GM03348 (cell line): ENCODE measurements at places on chromosomes 11 and 22.

DNA sequence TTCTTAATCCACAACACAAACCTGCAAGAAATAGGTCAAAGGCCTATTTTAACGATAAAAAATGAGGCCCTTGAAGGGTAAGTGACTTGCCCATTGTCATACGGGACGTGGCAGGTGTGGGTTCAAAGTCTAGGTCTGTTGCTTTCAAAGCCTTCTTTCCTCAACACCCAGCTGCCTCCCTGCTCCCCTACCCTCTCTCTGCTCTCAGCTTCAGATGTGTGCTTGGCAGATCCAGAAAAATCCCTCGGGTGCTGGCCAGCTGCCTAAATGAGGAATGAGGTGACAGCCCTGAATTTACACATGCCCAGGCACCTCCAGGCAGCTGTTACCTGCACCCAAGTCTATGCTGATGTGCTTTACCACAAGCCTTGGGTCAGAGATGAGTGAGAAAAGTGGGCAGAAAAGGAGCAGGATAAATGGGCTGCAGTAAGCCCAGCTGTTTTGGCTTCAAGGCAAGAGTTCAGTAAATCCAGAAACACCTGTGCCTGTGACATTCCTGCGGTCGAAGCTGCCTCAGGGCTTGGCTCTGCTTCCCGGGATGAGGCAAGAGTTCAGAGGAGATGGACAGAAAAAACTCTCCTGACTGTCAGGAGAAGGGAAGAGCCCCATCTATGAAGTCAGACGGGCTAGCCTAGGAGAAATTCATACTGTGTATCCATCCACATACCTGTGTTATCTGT is 49.9 kb upstream of the LDLRAD3 start:
- DNase-seq = no peak

DNA sequence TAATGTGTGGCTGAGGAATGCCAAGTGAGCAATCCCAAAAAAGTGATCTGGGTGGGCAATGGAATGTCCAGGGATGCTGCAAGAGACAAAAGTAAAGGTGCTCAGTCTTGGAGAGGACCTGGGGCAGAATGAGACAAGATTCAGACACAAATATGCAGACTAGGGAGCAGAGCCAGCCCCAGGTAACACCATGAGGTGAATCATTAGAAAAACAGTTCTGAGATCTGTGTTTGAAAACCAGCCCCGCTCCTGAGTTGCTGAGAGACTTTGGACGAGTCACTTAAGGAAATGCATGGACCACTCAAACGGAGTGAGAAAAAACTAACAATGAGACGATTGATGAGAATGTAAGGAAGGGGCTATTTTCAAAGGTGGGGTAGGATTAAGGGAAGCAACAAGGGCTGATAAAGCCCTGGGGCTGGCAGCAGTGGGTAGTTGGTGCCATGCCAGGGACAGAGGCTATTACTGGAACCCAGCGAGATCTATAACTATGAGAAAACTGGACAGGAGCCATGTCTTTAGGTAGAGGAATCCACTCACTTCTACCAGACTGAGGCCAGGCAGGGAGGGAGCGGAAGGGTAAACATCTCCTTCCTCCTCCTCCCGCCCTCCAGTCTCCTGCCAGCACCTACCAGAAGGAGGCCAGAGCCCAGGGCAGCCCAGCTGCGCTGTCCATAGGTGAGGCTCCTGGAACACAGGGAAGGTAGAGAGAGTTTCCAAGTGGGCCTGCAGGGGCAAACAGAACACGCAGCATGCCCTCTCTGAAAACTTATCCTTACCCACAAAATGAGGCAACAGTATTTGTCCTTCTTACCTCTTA is 130.4 kb upstream of the TEAD1 start:
- DNase-seq = no peak

DNA sequence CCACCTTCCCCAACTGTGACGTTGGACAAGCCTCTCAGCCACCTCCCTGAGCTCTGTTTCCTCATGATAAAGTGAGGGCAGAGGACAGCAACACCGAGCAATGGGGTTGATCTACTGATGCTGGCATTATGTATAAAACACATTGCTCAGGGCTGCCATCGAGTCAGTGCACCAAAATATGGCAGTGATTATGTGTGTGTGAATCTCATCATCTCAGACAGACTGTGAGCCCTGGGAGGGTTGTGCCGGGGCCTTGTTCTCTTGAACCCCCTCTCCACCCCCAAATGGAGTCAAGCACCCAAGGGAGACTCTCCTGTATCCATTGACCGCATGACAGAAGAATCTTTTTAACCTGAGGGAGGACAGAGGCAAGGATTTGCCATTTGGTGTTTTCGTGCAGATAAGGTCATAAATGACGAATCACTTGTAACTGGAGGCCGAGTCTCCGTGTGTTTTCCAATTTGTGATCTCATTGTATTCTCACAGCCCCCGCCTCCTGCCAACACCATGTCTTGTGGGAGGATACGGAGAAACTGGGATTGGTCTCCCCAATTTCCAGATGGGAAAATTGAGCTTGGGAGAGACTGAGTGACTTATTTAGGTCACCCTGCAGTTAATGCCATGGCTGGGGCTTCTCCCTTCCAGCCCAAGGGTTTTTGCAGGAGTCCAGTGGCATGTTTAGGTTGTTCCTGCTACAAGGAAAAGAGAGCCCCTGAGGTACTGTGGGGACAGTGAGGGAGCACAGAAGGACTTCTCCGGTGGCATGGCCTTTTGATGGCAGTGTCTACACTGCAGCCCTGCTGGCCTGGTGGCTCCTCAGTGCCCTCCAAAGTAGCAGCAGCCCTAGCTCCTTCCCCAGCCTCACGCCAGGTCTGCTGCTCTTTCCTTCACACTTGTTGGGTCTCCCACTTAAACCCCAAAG is 52.4 kb downstream of the CHRDL2 start:
- peak; percentile 3 for DNase-seq

GRCh38 chr22:37904572-37905533 is 1.2 kb upstream of the MICALL1 start:
- peak; percentile 94 for DNase-seq

- no peak for DNase-seq
Measured at GRCh38 chr11:127619946-127620345, 619.4 kb upstream of the KIRREL3 start.

- peak; percentile 65 for DNase-seq
Measured at GRCh38 chr11:35142481-35143075, 3.6 kb downstream of the CD44 start.

- DNase-seq = peak; percentile 31
Measured at GRCh38 chr11:3341298-3341697, 37.6 kb downstream of the ZNF195 start.

- peak; percentile 4 for DNase-seq
Measured at GRCh38 chr22:49334976-49335375, 492.7 kb downstream of the BRD1 start.

GRCh38 chr11:118156531-118157185 is 4.0 kb upstream of the SCN4B start:
- no peak for DNase-seq

DNA sequence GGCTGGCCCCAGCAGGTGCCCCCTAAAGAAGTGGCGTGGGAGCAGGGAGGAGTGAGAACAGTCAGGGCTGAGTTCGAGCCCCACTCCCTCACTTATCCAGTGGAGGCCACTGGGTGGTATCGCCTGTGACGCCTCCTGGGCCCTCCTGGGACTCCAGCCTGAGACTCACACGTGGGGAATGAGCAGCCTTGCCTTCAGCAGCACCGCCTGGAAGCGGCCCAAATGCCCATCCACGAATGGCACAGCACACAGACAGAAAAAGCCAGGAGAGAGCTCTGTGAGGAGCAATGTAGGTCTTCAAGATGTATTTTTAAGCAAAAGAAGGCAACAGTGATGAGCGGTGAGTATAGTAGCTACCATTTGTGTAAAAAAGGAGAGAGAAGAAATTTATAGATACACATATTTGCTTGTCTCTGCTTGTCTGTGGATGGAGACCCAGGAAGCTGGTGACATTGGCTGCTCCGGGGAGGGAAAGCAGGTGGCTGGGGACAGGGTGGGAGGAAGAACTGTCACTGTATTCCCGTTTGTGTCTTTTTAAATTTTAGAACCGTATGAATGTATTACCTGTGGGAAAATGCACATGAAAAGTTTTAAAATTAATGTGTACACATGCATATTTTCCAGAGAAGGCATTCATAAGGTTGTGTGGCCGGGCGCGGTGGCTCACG is 13.2 kb downstream of the KCNJ4 start:
- no peak for DNase-seq

- no peak for DNase-seq
Measured at GRCh38 chr11:134373591-134374052, 38.4 kb downstream of the B3GAT1 start.

GRCh38 chr11:45100339-45100738 is 46.1 kb upstream of the PRDM11 start:
- peak; percentile 42 for DNase-seq

- no peak for DNase-seq
Measured at GRCh38 chr11:100637706-100638105, 49.4 kb upstream of the ARHGAP42 start.

DNA sequence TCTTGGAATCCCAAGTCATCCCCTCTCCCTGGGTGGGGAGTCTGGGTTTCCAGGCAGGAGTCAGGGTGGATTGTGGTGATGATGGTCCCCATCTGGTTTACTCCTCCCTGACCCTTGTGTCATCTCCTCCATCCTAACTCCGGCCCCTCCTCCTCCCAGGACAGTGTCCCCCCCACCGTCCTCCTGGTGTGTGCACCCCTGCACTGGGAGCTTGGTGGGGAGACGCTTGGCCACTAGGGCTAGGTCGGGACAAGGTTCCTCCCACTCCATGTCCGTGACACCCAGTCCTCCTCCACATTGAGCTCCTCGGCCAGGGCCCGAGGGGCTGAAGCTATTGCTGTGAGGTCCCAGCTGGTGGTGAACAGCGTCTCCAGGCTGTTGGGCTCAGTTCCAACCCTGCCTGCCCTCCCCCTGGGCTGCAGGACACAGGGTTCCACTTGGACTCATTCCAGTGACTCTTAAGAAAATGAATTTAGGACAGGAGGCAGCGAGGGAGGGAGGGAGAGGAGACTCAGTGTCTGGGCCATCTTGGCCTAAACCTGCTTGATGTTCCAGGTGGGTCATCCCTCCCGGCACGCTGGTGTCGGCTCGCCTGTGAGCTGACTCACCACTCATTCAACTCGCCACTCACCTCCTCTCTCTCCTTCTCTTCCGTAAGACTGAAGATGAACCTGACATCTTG is 433.2 kb downstream of the TBC1D22A start:
- no peak for DNase-seq

GRCh38 chr22:23110190-23110921 is 31.4 kb downstream of the RSPH14 start:
- no peak for DNase-seq

GRCh38 chr11:11722246-11722645 is 100.4 kb upstream of the GALNT18 start:
- no peak for DNase-seq

DNA sequence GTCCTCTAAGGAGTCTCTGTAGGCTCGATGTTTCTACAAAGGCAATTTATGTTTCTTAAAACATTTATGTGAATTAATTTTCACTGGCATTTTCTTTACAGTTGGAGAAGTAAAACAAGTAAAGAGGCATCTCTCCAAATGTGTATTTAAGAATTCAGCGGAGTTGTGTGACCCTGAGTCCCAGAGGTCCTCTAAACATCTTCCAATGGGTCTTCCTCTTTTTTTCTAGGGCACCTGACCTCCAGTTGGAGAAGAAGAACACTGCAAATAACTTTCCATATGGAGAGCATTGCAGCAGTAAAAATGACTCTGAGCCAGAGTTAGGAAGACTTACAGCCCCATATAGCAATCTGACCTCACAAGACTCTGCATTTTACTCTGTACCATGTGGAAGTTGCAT is 480.5 kb upstream of the RAG2 start:
- DNase-seq = no peak

DNA sequence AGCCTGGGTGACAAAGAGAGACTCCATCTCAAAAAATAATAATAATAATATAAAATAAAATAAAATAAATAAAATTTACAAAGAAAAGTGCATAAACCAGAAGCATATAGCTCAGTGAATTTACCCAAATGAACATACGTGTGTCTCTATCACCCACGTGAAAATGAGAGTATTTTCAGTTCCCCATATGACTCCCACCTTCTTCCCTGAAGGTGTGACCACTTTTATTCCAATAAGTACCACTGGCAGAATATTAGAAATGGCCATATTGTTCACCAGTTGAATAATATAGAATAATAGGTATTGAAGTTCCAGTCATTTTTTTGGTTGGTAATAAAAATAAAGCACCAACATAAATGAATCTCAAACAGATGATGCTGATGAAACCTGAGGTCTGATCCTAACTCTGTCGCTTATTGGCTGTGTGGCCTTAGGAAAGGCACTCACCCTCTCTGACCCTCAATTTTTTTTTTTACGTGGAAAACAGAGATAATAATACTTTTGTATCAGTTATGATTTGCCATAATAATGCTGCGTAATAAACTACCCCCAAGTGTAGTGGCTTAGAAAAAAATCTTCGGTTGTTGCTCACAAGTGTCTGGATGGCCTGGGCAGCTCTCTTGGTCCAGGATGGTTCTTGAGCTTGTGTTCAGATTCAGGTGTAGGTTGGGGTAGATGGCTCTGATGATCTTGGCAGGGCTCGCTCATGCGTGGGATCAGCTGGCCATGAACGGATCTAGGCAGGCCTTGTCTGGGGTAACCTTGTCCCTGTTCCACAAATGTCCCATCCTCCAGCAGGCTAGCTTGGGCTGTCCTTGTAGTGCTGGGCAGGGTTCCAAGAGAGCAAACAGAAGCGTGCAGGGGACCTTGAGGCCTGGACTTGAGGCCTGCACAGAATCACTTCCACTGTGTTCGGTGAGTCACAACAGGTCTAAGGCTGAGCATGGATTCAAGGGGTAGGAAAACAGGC is 88.1 kb downstream of the MYO18B start:
- DNase-seq = no peak

DNA sequence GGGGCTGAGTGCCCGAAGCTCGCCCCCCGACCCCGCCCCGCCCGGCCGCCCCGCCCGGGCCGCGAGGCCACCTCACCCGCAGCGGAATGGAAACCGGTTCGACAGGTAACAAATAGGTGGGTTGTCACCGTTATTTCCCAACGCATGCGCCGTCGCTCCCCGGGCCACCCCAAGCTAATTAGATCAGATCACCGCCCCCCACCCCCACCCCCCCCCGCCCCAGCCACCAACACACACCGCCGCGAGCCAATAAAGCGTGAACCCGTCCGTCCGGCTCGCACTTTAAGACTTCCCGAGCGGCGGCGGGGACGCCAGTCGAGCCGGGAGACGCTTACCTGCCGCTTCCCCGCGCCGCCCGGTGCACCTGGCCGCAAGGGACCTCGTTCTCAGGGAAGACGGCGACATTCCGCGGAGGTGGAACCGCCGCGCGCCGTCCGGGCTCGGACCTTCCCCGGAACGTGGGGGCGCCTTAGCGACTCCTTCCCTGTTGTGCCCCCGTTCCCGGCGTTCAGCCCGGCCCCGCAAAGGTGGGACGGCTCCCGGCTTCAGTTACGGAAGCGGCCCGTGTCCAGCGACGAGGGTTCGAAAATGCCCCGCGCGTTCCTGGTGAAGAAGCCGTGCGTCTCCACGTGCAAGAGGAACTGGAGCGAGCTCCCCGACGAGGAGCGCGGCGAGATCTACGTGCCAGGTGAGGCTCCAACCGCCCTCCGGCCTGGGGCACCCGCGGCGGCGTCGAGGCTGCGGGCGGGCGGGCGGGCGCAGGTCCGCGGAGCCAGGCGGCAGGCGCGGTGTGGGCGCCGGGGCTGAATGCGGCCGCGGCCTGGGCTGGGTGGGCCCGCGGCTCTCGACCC is at the start of gene OVOL1:
OVOL1 (plus strand) TSS at position 278 of the 851 bp plus-strand sequence; CDS start at position 589, 311 bp downstream.
- no peak for DNase-seq
